ENCODE measurements at places on chromosomes 16 and 17.

- H3K36me3 ChIP-seq: no peaks in the 10 kb centered on the region
- H3K27ac ChIP-seq: no peak overlapping the region
- no peak overlapping the region for H3K4me3 ChIP-seq
- no peaks in the 10 kb centered on the region for H3K4me1 ChIP-seq
Observed at GRCh38 chr17:70879401-70879800, 710.1 kb downstream of the KCNJ2 start.

GRCh38 chr17:72665852-72666851 lies 426.3 kb downstream of the SLC39A11 start:
- H3K4me3 ChIP-seq: no peak overlapping the region
- H3K27ac ChIP-seq: no peak overlapping the region
- no peaks in the 10 kb centered on the region for H3K36me3 ChIP-seq

GRCh38 chr17:65630502-65630901 lies 69.1 kb upstream of the AXIN2 start:
- H3K4me1 ChIP-seq: peaks cover 9% of the 10 kb centered on the region
- no peak overlapping the region for H3K27ac ChIP-seq
- H3K27me3 ChIP-seq: no peaks in the 10 kb centered on the region
- no peaks in the 10 kb centered on the region for H3K36me3 ChIP-seq
- no peak overlapping the region for H3K4me3 ChIP-seq

DNA sequence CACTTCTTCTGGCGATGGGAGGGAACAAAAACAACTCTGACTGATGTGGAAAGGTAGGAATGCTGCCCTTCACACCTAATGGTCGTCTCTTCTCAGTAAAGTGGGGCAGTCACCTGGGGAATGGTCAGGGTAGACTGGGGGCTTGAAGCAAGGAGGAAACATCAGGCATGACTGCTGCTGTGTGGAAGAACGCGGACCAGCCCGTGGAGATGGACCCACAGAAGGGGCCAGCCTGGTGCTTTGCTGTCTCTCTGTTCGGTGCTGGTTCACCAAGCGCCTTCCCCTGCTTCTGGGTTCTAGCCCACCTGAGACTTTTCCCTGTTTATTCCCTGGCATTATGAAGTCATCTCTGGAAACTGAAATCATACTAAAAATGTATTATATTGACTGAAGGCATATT lies 96.2 kb upstream of the DNAH17 start:
- H3K4me3 ChIP-seq: no peak overlapping the region
- no peak for ATAC-seq
- H3K27ac ChIP-seq: no peak overlapping the region

DNA sequence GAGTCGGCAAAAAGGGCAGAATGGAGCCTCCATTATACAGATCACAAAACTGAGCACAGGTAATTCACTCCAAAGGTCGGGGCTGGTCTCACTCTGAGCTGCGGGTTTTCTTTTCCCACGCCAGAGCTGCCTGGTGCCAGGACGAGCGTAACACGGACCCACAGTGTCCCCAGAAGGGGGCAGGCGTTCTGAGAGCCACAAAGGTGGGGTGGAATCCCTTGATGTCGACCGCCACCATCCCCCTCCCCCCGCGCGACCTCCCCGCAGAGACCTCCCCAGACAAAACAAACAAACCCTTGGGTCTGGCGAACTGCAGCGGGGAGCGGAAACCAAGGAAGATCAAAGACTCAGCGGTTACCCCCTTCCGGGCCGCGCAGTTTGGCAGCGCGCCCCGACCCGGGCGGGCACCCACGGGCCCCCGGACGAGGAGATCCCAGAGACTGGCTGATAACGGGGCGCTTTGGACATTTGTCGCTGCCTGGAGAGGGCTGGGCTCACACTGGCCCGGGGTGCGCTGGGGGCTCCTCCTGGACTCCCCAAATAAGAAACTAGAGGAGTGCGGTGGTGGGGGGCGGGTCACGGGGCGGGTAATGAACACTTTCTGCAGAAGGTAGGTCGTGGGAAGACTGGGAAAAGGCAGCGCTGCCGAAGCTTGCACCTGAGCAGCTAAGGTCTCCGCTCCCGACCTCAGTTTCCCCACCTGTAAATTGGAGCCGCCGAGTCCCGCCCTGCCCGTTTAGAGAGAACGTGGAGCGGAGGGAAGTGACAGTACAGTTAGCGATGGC lies 664 bp upstream of the NKD1 start:
- ATAC-seq: peak; percentile 37
- peak overlapping the region; percentile 92 for H3K27ac ChIP-seq
- H3K27me3 ChIP-seq: no peaks in the 10 kb centered on the region
- H3K4me1 ChIP-seq: no peaks in the 10 kb centered on the region
- no peaks in the 10 kb centered on the region for H3K36me3 ChIP-seq

DNA sequence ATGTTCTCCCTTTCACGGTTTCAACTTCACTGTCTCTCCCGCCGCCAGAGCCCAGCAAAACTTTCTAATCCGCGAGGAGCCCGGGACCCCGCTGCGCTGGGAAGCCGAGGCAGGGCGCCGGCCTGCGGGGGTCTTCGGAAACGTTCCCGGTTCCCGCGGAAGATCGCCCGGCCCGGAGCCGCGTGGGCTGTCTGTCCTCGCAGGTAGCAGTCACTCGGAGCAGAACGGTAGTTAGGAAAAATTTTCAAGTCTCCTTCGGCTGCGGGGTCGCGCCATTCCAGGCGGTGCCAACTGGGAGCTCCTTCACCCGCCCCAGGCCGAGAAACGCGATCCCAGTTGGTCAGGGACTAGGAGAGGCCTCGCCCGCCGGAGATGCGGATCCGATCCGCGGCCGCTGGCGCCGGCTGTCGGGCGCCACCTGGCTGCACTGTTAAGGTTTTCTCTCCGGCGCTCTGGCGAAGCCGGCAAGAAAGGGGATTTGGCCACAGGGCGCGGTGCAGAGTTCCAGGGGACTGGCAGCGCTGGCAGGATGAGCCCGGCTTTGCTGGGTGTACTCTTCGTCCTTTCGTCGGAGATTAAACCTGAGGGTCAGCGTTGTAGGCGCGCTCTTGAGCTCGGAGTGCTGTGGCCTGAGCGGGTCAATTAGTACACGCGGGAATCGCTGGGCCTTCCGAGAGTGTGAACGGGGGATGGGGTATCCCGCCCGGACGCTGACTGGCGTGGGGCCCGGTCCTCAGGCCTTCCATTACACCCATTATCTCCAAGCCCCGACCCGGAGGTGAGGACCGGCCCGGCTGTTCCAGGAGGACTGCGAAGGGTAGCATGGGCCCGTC lies 135.4 kb downstream of the KCNJ12 start:
- H3K4me1 ChIP-seq: no peaks in the 10 kb centered on the region
- H3K36me3 ChIP-seq: no peaks in the 10 kb centered on the region
- H3K27ac ChIP-seq: peak overlapping the region; percentile 33
- ATAC-seq: peak; percentile 94
- H3K27me3 ChIP-seq: no peaks in the 10 kb centered on the region

DNA sequence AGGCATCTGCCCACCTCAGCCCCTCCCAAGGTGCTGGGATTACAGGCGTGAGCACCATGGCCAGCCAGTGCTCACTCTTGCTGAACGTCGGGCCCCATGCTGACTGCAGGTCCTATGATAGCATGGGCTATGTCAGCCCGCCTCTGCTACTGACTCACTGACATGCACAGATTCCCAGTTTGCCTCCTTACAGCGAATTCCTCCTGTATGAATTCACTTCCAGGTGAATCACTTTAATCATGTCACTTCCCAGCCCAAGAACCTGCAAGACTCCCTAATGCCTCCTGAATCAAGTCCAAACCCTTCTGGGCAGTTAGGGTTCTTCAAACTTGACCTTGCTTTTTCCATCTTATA lies 16.1 kb upstream of the UBTF start:
- no peak for ATAC-seq
- no peak overlapping the region for H3K4me3 ChIP-seq
- no peaks in the 10 kb centered on the region for H3K4me1 ChIP-seq
- H3K27me3 ChIP-seq: peaks cover 5% of the 10 kb centered on the region
- no peak overlapping the region for H3K27ac ChIP-seq

DNA sequence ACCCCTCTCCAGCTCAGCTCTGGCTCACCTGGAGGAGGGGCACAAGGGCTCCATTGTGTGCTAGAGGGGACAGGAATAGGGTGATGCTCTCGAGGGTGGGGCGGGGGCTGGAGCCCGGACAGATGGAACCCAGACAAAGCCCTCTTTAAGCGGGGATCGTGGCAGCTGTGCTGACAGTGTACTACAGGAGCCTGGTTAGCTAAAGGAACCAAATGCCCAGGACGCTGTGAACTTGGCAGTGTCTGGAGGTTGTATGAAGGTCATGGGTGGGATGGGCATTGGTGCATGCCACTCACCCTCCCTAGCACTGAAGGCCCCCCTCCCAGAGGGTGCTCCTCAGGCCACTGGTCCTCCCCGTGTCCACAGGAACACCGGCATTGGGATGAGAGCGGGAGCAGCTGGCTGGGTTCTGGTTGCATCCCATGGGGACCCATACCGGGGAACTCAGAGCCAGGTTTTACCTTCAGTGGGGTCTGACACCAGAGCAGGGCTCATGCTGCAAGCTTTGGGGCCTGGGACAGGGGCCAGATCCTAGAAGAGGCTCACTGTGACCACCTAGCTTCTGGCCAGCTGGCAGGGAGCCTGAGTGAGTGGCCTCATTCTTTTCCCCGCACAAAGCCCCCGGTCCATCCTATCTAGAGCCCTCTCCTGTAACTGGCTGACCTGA lies 11.9 kb downstream of the KIF19 start:
- H3K4me3 ChIP-seq: no peak overlapping the region
- H3K4me1 ChIP-seq: no peaks in the 10 kb centered on the region
- peaks cover 80% of the 10 kb centered on the region for H3K27me3 ChIP-seq
- no peak for ATAC-seq
- no peak overlapping the region for H3K27ac ChIP-seq

GRCh38 chr17:51817117-51817516 lies 341.4 kb downstream of the CA10 start:
- no peaks in the 10 kb centered on the region for H3K4me1 ChIP-seq
- H3K36me3 ChIP-seq: no peaks in the 10 kb centered on the region
- no peaks in the 10 kb centered on the region for H3K27me3 ChIP-seq

DNA sequence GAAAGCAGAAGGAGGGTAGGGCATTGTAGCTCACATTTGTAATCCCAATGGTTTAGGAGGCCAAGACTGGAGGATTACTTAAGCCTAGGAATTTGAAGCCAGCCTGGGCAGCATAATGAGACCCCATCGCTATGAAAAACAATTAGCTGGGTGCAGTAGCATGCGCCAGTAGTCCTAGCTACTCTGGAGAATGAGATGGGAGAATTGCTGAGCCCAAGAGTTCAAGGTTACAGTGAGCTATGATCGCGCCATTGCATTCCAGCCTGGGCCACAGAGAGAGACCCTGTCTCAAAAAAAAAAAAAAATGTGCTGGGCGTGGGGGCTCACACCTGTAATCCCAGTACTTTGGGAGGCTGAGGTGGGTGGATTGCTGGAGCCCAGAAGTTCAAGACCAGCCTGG lies 5.0 kb downstream of the ATF7IP2 start:
- H3K36me3 ChIP-seq: no peaks in the 10 kb centered on the region
- H3K27me3 ChIP-seq: no peaks in the 10 kb centered on the region
- H3K27ac ChIP-seq: no peak overlapping the region
- no peaks in the 10 kb centered on the region for H3K4me1 ChIP-seq
- H3K4me3 ChIP-seq: no peak overlapping the region

DNA sequence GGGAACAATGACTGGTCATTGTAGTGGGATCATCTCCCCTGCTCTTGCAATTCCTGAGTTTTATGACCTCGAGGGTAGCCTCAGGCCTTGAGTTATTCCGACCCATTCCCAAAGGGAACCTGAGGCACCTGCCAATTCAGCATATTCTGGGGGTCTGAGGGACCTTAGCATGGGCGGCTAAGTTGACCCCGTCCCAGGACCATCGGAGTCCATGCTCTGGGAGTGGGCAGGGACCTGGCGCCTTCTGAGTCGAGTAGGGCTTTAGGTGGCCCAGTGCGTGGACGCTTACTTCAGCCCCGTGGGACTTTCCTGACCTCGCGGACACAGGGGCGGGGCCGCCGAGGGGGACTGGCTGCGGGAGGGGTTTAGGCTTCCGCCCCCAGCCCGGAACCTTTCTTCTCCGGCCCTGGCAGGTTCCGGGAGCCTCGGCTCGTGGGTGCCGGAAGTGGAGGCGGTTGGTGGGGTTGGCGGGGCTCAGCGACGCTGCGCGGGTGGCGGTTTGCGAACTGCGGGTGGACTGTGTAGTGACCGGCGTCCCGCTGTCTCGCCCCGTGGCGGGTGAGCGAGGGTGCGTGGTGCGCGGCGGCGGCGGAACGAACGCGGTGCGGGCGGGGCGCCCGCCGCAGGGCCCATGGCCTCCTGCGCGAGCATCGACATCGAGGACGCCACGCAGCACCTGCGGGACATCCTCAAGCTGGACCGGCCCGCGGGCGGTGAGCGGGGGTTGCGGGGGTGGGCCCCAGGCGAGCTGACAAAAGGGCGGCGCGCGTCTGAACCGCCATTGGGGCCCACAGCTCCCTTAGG lies at the start of gene EDC4:
Gene EDC4 (plus strand): TSS at position 422 of the 804 bp plus-strand sequence. CDS start 210 bp downstream, at position 632.
- ATAC-seq: peak; percentile 91
- H3K4me3 ChIP-seq: peak within 1 kb of the TSS; percentile 65
- H3K27me3 ChIP-seq: no peaks in the 10 kb centered on the region
- peak within 1 kb of the TSS; percentile 41 for H3K27ac ChIP-seq

DNA sequence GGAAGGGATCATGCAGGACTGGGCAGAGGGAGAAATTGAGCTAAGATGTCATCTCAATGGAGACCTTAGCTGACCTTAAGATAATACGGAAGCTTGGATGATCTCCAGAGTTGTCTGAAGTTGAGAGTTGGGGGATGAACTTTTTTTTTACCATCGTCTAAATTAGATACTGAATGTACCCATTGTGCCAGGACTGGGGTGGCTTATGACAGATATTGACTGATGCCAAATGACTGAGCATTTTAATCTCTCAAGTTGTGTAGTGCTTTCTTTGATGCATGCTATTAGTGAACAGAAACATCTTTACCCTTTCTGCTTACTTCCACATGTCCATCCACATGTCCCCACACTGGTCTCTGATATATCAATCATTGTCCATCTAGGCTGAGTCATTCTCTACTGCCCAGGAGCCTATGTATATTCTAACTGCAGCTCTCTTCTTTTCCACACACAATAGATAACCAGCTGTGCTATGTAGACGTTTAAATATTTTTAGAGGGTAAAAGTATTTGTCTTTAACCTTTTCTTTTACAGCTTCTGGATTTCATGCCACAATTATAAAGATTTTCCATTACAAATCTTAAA lies 60.2 kb upstream of the ZKSCAN2 start:
- no peaks in the 10 kb centered on the region for H3K4me1 ChIP-seq
- H3K36me3 ChIP-seq: no peaks in the 10 kb centered on the region
- ATAC-seq: no peak
- H3K27me3 ChIP-seq: peaks cover 2% of the 10 kb centered on the region

DNA sequence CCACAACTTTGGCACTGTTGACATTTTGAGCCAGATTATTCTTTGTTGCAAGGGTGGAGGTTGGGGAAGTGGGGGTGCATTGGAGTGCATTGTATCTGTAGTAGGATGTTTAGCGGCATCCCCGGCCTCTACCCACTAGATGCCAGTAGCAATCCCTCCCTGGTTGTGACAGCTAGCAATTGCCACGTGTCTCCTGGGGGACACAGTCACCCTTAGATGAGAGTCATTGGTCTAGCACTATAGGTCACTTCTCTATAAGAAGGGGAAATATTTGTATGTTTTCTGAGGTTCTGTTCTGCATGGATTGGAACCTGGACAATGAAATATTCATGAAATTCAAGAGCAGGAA lies 32.4 kb downstream of the MSI2 start:
- no peak overlapping the region for H3K4me3 ChIP-seq
- H3K36me3 ChIP-seq: no peaks in the 10 kb centered on the region
- ATAC-seq: no peak
- no peaks in the 10 kb centered on the region for H3K27me3 ChIP-seq
- no peaks in the 10 kb centered on the region for H3K4me1 ChIP-seq

GRCh38 chr17:4010754-4011153 lies 46.5 kb upstream of the ATP2A3 start:
- peaks cover 35% of the 10 kb centered on the region for H3K4me1 ChIP-seq
- no peaks in the 10 kb centered on the region for H3K36me3 ChIP-seq
- no peak overlapping the region for H3K27ac ChIP-seq
- no peaks in the 10 kb centered on the region for H3K27me3 ChIP-seq
- no peak for ATAC-seq
